ENCODE measurements at places on chromosomes 3 and 15.

DNA sequence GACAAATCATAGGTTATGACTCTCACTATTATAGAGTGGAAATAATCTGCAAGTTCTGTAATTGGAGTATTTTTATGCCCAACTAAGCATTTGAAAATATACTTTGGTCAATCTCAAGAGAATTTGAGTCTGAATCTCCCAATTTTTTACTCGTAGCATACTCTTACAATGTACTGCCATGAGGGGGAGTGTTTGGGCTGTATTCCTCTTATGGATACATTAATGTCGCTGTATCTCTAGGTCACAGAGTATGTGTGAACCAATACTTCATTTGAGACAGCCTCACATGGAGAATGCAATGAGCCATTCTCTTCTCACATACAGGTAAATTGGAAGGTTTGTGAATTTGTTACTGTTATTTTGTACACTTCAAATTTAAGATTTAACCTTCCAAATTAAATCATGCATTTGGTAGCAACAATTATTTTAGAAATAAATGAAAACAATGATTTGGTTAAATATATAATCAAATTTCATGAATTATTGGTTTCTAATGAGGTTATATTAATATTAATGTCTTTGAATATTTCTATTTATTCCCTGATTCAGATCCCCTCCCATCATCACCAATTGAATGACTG lies 5.5 kb upstream of the CD200 start:
- DNase-seq, result no peak

DNA sequence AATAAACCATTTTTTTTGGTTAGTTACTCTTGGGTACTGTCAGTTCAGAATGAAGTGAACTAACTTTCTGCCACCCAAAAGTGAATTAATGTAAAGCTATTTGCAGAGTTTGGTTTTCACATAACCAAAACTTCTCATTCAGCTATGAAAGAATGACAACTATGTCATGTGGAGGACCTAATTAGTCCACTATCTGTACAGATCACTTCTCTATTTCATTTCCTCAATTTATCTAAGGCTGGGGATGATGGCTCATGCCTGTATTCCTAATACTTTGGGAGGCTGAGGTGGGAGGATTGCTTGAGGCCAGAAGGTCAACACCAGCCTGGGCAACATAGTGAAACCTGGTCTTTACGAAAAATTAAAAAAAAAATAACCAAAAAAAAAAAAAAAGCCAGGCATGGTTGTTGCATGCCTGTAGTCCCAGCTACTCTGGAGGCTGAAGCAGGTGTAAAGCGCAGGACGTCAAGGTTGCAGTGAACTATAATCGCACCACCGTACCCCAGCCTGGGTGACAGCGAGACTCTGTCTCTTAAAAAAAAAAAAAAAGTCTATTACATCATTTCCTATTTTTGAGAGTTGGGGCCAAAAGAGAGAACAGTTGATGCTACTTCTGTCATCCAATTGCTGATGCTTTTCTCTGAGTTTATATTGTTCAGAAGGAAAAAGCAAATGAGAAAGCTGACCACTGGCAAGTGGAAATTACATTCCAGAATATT lies 8.7 kb downstream of the HYPK start:
- DNase-seq, result no peak

GRCh38 chr3:12980596-12981290 lies 92.5 kb downstream of the IQSEC1 start:
- DNase-seq, result no peak

GRCh38 chr3:150220799-150221198 lies 187.3 kb upstream of the TSC22D2 start:
- no peak for DNase-seq

GRCh38 chr3:2543247-2543646 lies 444.6 kb downstream of the CNTN4 start:
- no peak for DNase-seq

GRCh38 chr3:119227070-119227850 lies 13.4 kb downstream of the B4GALT4 start:
- peak; percentile 58 for DNase-seq

DNA sequence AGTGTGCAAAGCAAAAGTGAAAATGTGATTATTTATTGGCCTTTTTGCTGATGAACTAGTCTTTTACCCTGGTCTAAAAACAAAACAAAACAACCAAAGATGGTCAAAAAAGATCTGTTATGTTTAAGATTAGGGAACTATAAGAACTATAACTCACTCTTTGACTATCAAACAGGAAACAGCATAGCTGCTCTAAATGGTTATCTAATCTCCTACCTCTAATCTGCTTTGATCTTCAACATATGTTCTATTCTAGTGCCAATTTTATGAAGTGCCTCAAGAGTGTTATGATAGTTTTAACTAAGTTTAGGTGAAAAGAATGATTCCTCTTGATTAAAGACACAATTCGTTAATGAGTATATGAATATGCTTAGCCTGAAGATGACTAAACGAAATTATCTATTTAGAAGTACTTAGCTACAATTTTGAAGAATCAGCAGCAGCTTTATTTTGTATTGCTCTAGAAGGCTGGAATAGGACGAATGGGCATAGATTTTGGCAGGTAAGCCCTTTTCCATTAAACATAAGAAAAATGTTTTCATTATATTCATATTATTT lies 46.0 kb downstream of the SETD2 start:
- DNase-seq, result no peak

GRCh38 chr3:130783629-130784028 lies 37.0 kb upstream of the PIK3R4 start:
- DNase-seq, result no peak

DNA sequence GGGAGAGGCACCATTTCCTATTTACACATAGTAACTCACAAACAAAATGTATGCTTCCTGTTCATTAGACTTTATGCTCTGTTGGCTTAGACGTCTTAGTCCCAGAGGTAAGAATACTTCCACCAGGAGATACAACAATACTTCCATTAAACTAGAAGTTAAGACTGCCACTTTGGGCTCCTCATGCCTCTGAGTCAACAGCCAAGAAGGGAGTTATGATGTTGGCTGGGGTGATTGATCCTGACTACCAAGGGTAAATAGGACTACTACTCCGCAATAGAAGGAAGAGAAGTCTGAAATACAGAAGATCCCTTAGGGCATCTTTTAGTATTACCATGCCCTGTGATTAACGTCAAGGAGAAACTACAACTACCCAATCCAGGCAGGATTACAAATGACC lies 43.5 kb upstream of the ABI3BP start:
- no peak for DNase-seq

GRCh38 chr3:59335338-59335737 lies 285.5 kb upstream of the CFAP20DC start:
- DNase-seq, result no peak

DNA sequence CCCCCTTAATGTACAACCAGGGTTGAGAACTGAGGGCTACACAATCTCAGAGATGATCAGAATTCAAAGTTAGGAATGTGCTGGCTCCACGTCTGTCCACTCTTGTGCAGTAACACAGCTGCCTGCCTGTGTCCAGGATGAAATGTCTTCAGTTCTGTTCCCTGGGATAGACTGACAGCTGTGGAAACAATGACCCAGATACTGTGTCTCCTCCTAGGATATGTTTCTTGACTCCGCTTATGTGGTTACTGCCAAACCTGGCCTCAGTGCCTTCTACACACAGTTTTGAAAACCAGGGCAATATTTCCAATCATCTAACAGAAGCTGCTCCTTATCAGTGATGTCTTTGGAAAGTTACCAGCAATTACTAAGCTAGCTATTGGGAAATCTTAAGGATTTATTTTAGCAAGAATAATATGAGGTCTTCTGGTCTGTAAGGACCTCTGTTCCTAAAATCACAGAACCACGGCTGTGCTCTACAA lies 67.6 kb downstream of the NOX5 start:
- no peak for DNase-seq

DNA sequence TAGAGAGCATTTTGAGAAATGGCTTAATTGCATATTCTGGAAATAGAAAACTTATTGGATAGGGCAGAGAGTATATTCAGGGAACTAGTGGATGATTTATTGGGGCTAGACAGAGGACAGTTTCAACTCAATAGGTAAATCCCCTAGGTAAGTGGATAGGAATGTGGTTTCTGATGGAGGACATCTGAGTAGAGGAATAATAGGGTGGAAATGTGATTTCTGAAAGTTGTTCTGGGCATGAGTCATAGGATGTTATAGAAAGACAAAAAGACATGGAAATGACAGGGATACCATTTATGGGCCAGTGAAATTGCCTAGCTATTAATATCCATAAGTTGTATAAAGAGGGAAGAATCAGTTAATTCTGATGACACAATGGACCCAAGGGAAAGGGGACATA lies 563.3 kb upstream of the GOLIM4 start:
- no peak for DNase-seq

GRCh38 chr15:62527387-62527786 lies 362.3 kb upstream of the C2CD4B start:
- DNase-seq, result no peak

GRCh38 chr3:13419505-13420044 lies 547 bp downstream of the NUP210 start:
- peak; percentile 57 for DNase-seq

GRCh38 chr3:126026761-126027160 lies 57.2 kb downstream of the SLC41A3 start:
- no peak for DNase-seq

- no peak for DNase-seq
Observed at GRCh38 chr3:96814651-96815567, 515 bp downstream of the EPHA6 start.

DNA sequence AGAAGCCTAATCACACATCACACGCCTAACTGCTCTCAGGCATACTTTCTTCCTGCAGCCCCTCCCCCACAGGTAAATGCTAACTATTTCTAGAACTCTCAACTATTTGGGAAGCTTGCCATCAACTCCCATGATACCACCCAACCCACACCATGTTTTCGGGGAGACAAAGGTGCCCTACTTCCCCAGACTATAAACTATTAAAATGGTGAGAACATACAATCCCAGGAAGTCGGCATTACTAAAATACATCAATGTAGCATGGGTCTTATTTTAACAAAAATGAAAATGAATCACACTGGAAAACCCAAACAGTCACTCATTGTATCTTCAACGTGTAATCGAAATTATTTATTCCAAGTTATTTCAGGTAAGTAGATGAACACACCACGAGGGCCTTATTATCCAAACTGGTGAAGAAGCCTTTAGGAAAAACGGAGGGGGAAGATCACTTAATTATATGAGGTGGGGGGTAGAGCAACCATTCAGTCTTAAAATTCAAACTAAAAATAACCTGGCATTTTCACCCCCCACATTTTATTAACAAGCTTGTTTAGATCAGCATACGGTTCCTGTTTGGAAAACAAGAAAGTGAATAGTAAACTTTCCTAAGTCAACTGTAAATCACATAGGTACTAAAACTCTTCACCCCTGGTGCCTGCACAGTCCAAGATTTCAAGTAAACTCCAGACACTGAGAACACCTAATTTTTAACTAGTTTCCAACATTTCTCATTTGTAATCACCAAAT lies 1.9 kb downstream of the TBL1XR1 start:
- DNase-seq, result peak; percentile 29

GRCh38 chr3:48361928-48362327 lies 10.1 kb upstream of the FBXW12 start:
- DNase-seq, result no peak

DNA sequence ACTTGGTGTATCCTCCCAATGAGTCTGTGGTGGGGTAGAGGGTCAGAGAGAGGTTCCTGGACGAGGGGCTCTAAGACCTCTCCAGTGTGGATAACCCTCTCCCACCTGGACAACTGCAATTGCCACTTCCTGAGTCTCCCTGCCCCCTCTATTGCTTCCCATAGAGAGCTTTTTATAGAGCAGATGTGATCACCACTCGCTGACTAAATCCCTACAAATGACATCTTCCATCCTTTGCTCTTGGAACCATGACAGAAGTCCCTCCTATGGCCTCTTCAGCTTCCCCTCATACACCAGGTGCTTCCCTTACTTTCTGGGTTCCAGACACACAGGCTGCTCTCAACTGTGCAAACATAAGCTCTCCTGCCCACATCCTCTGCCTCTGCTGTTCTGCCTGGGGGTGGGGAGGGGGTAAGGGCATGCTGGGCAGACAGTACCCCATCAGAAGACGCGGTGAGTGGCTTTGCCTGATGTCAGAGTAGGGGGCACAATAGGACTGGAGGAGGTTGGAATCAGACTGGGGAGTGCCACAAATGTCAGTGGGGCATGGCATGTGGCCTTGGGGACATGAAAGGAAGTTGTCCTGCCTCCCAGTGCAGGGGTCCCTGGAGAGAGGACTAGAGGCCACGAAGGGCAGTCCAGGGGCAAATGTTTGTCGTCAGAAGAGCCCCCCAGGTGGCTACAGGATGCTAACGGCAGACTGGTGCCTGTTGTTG lies 15.2 kb downstream of the ITIH3 start:
- DNase-seq, result peak; percentile 64

- DNase-seq, result no peak
Observed at GRCh38 chr15:66840615-66841390, 138.8 kb downstream of the SMAD6 start.

DNA sequence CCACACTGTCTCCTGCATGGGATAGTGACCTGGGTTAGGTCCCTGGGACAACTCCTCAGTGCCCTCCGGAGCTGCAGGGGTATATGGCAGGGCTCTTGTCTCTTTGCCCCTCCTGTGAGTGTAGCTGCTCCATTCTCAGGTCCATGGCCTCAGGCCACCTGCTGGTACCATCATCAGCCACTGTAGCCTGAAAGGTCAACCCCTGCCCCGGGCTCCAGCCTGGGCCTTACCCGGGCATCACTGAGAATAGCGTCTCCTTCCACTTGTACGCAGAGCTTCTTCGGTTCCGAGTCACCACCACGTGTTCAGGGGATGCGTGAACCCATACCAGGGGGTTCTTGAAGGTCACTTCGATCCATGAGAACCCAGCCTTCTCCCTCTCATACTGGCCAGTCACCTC lies 13.8 kb downstream of the ITIH4 start:
- no peak for DNase-seq

GRCh38 chr3:89145995-89146394 lies 38.6 kb downstream of the EPHA3 start:
- no peak for DNase-seq

GRCh38 chr3:51398595-51399310 lies 7.7 kb downstream of the RBM15B start:
- no peak for DNase-seq

GRCh38 chr15:92407321-92407720 lies 13.6 kb downstream of the ST8SIA2 start:
- DNase-seq, result no peak

DNA sequence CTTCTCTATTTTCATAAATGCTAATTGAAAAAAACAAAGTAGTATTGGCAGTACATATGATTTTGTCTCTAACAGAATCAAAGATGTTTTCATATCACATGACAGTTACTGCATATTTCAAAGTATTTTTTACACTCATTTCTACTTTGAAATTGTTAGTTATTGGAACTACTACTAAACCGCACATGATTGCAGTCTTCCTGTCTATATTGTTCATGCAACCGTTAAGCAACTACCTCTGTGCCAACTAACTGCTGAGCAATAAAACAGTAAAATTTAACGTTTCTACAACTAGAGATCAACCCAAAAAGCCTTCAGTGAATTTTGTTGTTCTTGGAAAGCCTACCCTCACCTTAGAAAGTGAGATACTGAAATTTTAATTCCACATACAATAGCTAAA lies 64.2 kb downstream of the DMXL2 start:
- DNase-seq, result no peak
